Activated CD4-positive, alpha-beta T cell treated with anti-CD3 and anti-CD28 coated beads, Interleukin-2, amount 50 U/mL, for 24 hours (primary cell): ENCODE measurements at places on chromosomes 12 and 14.
A peak's percentile ranks its signal among the peaks of the same experiment; 100 is the strongest.

DNA sequence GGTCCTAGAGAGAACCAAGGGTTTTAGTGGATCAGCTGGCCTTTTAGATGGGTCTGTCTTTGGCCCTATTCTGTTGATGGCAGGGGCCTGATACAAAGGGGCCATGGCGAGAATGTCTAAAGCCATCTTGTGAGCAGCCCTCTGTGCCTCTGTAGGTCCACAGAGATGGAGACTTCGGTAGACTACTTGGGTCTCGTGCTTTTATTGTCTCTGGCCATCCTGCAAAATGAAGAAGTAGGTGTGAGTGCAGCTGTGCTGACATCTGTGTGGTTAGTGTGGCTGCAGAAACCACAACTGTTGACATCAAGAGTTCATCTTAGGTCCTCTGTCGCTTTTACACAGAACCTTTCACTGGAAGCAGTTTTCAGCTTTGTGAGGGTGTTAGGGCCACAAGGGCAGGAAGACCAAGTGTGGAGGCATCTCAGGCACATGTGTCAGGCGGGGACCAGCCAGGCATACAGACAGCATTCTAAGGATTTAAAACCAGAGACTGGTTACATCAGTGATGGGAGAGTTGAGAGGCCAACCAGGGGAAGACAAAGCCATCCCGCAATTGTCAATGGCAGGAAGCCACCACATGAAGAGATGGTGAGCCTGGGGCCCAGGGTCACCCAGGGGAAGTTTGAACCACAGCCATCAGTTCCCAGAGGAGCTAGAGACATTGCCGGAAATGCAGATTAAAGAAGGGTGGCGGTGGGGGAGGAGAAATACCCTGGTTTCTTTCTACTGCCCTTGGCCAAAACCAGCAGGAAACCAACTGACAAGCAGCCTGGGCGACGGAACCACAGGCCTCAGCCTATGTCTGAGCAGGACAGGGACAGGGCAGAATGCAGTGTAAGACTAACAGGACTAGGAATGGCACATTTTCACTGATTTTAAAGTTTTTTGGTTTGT, 13.0 kb upstream of the TPCN1 start:
- DNase-seq = peak; percentile 26

GRCh38 chr14:69260190-69260860, 367 bp downstream of the GALNT16 start:
- no peak for DNase-seq

GRCh38 chr12:75478116-75478794, 2.3 kb upstream of the GLIPR1 start:
- DNase-seq = peak; percentile 51

GRCh38 chr12:83389237-83389996, 702.7 kb downstream of the TMTC2 start:
- DNase-seq = no peak

GRCh38 chr14:89282191-89282590, 134.8 kb downstream of the FOXN3 start:
- DNase-seq = no peak

GRCh38 chr12:66717036-66717673, 38.3 kb upstream of the GRIP1 start:
- no peak for DNase-seq

DNA sequence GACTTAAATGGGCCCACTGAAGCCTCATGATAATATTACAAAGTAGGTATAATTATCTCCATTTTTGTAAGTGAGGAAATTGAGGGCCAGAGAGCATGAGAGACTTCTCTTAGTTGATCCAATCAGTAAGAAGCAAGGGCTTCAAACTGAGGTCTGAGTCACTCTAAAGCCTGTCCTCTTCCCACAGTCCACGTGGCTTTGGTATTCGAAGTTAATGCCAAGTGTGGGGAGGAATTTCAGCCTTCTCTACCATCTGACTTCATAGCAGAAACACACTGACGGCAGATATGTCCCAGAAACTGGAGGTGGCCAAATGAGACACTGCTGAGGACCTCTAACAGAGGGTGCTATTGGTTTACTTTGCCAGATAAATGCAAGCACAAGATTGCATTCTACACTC, 114.4 kb upstream of the OVCH1 start:
- DNase-seq = no peak

GRCh38 chr14:62066304-62066703, 304.1 kb downstream of the SNAPC1 start:
- no peak for DNase-seq

DNA sequence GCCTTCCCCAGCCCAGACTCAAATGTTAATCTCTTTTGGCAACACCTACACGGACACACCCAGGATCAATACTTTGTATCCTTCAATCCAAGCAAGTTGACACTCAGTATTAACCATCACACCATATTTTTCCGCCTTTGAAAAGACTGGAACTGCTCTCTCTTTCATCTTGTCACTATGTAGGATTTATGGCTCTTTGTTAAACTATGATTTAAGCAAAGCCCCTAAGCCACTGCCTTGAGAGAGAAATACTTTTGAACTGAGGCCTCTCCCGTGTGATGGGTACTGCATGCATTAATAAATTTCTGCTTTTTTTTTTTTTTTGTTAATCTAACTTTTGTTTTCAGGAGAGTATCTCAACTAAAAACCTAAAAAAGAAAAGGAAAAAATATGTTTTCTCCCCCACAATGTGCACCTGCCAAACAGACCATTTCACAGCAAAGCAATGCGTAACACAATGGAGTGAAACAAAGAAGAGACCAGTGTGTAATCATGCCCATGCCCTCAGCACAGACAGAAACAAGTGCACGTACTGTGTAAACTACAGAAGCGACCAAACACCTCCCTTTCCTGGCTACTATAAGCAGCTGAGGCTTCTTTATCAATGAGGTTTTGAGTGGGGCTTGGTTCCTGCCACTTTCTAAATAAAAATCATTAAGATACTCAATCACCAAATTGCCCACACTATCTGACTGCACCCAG, 28.3 kb upstream of the ETFBKMT start:
- DNase-seq = no peak

DNA sequence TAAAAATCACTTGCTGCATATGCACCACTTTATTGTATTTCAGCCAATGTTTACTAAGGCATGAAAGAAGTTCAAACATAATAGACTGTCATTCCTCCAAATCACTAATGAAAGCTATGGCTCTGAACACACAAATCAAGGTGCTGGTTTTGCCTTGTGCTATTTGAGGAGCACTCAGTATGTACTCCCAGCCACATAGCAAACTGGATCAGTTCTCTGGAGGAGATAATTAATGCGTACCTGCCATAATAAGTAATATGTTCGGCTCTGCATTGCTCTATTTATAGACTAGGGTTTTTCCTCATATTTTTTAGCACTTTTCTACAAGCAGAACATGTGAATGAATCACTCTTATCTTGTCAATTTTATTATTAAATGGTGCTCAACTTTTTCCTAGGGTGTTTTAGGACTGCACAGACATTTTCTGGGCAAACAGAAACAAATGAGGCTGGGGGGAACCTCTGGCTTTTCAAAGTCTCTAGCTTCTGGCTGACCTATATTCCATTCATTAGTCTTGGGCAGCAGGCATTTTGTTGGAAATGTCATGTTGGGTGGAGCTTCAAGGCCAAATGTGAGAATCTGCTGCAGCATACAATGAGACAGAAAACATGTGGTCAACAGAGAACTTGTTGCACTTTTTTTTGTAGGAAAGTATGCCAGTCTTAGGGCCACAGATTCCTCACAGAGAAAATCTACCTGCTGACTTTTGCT, 88.4 kb downstream of the GRIP1 start:
- DNase-seq = no peak

DNA sequence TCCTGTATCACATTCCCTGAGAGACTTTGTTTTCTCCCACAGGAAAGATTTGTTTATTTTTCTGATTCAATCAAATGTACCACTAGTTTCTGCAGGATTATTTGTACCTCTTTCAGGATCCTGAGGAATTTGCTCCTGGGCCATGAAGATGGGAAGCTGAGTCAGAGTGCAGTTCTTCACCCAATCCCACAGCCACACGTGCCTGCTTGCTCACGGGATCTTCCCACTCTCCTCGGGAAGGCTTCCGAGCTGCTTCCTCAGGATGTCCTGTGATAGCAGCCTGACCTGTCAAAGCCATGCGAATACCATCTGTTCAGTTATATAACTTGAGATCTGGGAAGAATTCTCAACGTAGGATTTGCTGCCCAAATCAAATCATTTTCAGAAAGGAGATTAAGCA, 41.8 kb upstream of the HIF1A start:
- no peak for DNase-seq

- DNase-seq = no peak
Observed at GRCh38 chr12:128814411-128815261, 9.1 kb downstream of the SLC15A4 start.

- no peak for DNase-seq
Observed at GRCh38 chr12:11943919-11944700, 126.6 kb upstream of the BCL2L14 start.

DNA sequence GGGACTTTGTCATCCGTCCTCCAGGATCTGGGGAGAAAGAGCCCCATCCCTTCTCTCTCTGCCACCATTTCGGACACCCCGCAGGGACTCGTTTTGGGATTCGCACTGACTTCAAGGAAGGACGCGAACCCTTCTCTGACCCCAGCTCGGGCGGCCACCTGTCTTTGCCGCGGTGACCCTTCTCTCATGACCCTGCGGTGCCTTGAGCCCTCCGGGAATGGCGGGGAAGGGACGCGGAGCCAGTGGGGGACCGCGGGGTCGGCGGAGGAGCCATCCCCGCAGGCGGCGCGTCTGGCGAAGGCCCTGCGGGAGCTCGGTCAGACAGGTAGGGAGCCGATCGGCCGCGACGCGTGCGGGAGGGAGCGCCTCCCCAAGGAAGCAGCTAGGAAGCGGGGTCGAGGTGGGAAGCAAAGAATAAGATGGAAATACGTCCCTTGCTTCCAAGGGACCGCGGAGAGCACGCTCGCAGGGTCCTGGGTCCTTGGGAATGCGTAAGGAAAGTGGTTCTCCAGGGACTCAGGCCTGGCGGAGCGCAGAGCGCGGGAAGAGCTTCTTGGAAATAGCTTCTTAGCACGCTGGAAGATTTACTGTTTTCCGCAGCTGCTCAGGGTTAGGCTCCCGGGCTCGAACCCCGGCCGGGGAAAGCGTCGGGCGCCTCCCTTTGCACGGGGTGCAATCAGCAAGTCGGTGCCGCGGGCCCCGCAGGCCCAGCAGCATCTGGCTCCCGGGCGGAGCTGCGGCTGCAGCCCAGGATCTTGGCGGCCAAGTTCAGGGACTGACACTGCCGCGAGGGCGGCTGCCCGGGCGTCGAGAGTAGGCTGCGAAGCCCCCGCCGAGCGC, 457 bp downstream of the SOCS2 start:
- no peak for DNase-seq

- no peak for DNase-seq
Observed at GRCh38 chr12:31715283-31715825, 13.5 kb downstream of the AMN1 start.

DNA sequence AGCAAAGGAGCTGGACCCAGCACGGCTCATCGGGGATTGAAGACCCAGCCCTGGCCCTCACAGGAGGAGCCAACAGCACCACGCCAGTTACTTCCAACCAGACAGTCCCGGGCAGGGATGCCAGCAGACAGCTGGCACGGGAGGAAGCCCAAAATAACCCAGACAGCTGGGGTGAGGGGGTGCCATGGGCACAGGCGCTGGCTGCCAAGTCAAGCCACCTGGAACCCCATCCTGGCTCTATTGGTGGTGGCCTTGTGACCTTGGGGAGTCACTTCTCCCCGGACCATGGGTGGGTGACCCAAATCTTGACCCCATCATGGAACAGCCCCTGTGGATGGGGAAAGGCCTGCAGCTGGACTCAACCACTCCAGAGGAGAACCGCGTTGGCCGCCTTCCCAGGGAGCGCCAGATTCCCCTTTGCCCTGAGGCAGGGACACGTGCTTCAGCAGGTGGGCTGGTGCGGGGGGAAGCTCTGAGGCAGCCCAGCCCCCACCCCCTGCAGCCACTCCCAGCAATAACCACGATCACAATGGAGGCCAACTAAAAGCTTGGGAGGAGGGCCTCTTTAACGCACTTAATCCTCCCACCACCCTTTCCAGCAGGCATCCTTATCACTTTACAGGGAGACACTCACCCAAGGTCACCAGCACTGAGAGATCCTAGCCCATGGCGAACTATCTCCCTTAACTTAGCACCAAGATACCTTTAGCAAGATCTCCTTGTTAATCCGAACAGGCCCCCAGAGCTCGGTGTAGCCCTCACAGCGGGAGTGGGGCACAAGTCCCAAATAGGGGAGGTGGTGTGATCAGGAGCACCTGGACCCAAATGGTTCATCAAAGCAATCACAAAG, 4.7 kb upstream of the RHOF start:
- DNase-seq = no peak

DNA sequence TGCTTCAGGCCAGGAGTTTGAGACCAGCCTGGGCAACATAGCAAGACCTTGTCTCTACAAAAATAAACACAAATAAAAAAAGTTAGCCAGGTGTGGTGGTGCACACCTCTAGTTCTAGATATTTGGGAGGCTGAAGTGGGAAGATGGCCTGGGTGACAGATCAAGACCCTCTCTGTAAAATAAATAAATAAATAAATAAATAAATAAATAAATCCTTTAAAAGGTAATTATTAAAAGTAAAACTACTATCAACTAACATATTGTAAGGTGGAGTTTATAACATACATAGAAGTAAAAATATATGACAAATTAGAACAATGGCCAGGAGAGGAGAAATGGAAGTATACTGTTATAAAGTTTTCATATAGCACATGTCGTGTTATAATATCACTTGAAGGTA, 33.3 kb upstream of the CLMN start:
- no peak for DNase-seq

DNA sequence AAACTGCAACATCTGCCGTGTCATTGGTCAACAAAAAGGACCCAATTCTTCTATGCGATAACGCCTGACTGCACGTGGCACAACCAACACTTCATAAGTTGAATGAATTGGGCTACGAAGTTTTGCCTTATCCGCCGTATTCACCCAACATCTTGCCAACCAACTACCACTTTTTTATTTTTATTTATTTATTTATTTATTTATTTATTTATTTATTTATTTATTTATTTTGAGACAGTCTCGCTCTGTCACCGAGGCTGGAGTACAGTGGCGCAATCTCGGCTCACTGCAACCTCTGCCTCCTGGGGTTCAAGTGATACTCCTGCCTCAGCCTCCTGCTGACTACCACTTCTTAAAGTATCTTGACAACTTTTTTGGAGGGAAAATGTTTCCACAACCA, 127.4 kb downstream of the RASSF9 start:
- DNase-seq = no peak

- DNase-seq = no peak
Observed at GRCh38 chr14:75648066-75648838, 12.4 kb downstream of the ERG28 start.

DNA sequence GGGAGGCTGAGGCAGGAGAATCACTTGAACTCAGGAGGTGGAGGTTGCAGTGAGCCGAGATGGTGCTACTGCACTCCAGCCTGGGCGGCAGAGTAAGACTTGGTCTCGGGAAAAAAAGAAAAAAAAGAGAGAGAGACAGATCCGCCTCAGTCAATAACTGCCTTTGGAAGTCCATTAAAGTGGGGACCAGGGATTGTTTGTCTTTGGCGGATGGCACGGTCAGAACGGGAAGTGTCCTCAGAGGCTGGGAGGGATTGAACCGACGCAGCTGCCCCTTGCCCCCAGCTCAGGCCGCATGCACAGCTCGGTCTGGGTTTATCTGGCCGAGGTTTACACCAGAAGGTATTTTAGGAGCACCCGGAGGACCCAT, 54.4 kb downstream of the TESC start:
- DNase-seq = no peak

GRCh38 chr12:15020156-15020555, 47.3 kb downstream of the PDE6H start:
- no peak for DNase-seq
